ENCODE measurements at places on chromosomes 16 and 17. TPM values are rescaled to one million over a fixed set of nuclear protein-coding genes. Genes with fewer than 3 reads are reported as not detected.

DNA sequence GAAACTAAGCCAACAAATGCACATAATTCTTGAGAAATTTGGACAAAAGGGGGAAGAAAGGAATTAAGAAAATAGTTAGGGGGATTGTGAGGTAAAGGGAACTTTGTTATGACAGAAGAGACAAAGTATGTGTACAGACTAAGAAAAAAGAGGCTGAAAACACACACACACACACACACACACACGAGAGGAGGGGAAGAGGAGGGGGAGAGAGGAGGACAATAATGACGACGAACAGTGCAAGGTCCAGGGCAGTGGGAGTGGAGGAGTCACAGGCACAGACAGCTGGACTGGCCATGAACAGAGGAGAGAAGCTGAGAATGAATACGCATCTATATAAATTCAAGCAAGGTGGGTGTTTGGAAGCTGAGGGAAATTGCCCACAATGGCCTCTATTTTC lies 44.6 kb downstream of the MARVELD3 start:
- no peak for DNase-seq

Gene ITGB3
- total RNA-seq: 0.52 TPM

Gene TLCD1
- 7.7 TPM for total RNA-seq

Gene KRT33A
- total RNA-seq: 0.66 TPM

Gene HS3ST6
- total RNA-seq: 0.38 TPM

DNA sequence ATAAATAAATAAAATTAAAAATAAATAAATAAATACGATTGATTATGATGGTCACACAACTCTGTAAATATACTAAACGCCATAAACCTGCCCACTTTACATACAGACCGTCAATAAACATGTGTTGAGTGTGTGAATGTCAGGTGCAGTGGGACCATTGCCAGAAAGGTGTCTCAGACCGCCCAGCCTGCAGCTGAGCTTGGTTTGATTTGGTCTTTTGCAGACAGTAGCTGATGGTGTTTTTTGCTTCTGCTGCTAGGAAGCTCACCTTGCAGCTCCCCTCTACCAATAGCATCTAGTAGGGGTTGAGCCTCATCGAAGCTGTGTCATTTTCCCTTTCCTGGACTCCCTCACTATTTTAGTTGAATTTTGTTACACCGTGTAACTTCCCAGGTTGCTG lies 23.5 kb downstream of the UBALD1 start:
- no peak for DNase-seq

GRCh38 chr17:77320485-77321256 lies 179.9 kb downstream of the SEC14L1 start:
- DNase-seq: no peak

DNA sequence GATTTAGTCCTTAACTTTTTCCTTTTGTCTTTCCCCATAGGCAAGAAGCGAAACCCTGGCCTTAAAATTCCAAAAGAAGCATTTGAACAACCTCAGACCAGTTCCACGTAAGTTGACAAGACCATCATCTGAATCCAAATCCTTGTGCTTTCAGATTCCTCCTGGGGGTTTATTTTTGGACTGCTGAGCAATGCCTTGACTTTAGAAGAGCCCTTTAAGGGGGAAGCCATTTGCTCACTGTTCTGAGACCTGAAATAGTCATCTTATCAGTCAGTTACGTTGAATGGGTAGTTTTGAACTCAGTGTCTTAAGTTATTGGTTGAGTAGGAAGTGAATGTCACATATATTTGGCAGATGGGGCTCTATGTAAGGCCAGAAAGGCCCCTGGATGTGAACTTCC lies 91.2 kb downstream of the MAP2K6 start:
- no peak for DNase-seq

GRCh38 chr17:75576661-75577060 lies 10.9 kb upstream of the MYO15B start:
- DNase-seq: no peak

Gene CMTM2
- 0.94 TPM for total RNA-seq

DNA sequence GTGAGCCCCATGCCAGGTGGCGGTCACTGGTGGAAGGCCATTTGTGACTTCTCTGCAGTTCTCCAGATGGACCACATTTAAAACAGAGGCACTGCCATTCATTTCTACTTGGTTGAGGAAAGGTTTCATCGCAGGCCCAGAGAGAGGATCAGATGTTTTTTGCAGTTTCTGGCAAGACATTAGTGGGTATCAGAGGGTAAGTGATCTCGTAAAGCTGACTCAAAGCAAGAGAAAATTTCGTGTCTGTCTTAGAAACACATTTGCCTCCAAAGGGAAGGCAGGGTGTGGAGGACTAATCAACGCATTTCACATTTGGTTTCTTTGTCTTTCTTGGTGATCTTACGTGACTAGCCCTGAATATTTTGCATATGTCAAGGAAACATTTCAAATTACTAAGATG lies 81.8 kb downstream of the PRKCB start:
- DNase-seq: no peak

GRCh38 chr16:57775661-57776469 lies 26.4 kb downstream of the KIFC3 start:
- no peak for DNase-seq

DNA sequence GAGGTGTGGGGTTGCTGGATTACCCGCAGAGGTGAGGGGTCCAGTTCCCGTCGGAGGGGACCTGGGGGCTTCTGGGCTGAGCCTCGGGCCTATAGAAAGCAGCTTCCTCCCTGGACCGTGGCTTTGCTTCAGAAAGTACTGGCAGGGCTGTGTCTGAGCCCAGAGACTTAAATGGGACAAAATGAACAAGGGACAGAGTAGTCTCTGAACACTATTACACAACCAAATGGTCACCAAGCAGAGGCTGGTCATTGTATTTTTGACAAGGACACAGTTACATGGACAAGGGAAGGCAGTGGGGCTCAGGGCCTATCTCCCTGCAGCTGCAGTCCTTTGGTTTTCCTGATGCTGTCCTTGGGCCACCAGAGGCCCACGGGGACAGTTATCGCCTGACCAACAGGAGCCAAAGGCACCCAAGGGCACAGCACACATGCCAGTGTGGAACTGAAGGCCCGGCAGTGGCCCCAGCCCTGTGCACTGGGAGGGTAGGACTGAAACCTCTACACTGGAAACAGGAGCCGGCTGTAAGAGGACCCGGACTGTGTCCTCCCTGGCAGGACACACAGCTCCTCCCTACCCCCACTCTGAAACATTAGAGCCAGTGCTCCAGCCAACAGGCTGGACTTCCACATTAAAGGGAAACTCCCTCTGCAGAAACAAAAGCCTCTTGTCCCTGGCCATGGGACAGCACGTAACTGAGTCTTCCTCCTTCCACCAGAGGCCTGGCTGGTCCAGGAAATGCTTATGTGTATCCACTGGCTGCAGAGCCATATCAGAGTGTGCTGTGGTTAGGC lies 26.0 kb upstream of the ERN1 start:
- no peak for DNase-seq

Gene DDX28
- 10.6 TPM for total RNA-seq

DNA sequence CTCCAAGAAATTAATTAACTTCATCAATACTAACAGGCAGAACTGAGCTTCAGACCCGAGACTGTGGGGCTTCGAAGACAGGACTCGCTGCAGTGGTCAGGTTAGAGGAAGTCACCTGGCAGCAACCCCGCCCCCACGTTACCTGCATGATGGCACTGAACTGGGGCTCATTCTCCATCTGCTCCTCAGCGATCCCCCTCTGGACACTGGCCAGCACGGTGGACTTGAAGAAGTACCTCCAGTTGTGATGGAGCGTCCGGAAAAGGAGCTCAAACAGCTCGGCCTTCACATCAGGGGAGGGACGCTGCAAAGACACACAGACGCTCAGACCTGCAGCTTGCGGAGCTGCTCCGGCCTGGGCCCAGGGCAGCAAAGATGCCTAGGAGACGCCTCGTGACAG lies 40.9 kb upstream of the GSG1L start:
- no peak for DNase-seq

DNA sequence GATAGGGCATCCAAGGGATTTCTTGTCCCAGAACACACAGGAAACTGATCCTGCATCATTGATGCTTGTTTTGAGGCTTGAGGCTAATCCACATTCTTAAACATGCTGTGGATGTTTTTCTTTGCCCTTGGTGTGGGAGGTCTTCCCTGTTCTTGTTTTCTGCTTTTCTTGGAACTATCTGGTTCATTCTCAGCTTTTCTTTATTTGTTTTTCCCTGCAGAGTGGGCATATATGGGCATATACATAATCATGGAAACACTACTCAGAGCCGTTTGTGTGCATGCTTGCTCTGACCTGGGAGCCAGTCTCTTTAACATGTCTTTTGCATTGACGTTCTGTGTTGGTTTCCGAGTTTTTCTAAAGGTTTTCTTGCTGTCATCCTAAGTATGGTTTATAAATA lies 300.0 kb downstream of the SNX29 start:
- DNase-seq: no peak

DNA sequence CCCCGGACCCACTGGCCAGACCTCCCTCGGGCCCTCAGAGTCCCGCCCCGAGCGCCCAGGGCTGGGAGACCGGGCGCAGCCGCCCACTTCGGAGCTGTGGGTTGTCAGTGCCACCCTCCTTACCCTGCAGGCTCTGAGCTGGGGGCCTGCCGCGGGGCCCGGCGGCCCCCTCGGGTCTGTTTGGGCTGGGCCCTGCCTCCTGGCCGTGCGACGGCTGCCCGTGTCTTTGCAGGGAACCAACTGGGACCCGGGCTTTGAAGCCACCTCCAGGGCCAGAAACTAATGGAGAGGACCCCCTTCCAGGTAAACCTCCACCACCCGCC lies 443 bp downstream of the TEDC2 start:
- no peak for DNase-seq

- no peak for DNase-seq
These were observed 13.6 kb upstream of the CLEC18A start for GRCh38 chr16:69937465-69937951.

GRCh38 chr16:58009856-58010416 lies 8.7 kb downstream of the USB1 start:
- DNase-seq: no peak

- DNase-seq: no peak
These were observed 360.3 kb upstream of the KIF2B start for GRCh38 chr17:53462393-53462811.

DNA sequence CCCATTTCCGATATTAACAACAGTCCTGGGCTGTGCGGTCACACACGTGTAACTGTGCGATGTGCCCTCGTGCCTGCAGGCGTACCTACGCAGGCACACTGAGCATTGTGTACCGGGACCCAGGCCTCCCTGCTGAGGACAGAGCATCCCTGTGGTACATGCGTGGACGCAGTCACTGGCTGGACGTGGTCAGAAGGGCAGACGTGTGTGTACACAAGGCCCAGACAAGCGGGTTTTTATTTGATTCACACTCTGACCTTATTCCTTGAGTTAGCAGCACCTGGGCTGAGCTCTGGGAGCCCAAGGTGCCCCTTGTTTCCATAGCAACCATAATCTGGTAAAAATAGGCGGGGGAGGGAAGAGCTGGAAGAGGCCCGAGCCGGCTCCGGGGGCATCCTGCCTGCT lies 19.5 kb downstream of the RAP1GAP2 start:
- DNase-seq: no peak

GRCh38 chr17:47937941-47938340 lies 3.4 kb upstream of the PNPO start:
- no peak for DNase-seq

Gene HOXB7
- 0.09 TPM for total RNA-seq

Gene CSH1
- 2.3 TPM for total RNA-seq

- no peak for DNase-seq
These were observed 17.7 kb downstream of the POLR3E start for GRCh38 chr16:22314661-22315626.

Gene CRHR1
- 0.05 TPM for total RNA-seq
